ENCODE measurements at places on chromosomes 1 and 21.

- no peak for DNase-seq
These were observed 137.9 kb downstream of the SLC45A1 start for GRCh38 chr1:8455700-8456307.

GRCh38 chr1:200075938-200076546 lies 48.5 kb downstream of the NR5A2 start:
- DNase-seq: peak; percentile 53

- DNase-seq: no peak
These were observed 24.0 kb upstream of the SAMD13 start for GRCh38 chr1:84277343-84278059.

GRCh38 chr1:160061369-160062229 lies 8.4 kb downstream of the KCNJ10 start:
- DNase-seq: no peak

GRCh38 chr1:30787266-30787665 lies 29.7 kb upstream of the LAPTM5 start:
- no peak for DNase-seq

GRCh38 chr1:205310976-205311704 lies 10.4 kb downstream of the NUAK2 start:
- no peak for DNase-seq

DNA sequence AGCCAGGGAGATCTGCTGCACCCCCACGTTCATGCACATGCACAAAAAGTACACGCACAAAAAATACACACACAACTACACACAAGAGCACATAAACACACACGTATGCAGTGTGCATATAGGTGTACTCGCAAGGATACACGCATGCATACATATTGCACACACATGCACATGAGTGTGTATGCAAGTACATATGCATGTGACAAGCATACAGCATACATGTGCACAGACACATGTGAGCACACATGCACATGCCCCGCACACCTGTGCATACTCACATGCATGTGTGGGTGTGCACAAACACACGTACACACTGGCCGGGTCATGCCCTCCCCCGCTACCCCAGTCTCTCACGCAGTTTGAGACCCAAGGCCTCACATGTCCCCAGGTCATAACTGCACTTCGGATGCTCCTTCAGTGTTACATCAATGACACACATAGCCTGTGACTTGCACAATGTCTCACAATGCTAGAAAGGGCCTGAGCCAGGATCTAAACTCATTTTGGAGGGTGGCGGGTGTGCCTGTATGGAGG lies 52.6 kb downstream of the FOXO6 start:
- DNase-seq: no peak

DNA sequence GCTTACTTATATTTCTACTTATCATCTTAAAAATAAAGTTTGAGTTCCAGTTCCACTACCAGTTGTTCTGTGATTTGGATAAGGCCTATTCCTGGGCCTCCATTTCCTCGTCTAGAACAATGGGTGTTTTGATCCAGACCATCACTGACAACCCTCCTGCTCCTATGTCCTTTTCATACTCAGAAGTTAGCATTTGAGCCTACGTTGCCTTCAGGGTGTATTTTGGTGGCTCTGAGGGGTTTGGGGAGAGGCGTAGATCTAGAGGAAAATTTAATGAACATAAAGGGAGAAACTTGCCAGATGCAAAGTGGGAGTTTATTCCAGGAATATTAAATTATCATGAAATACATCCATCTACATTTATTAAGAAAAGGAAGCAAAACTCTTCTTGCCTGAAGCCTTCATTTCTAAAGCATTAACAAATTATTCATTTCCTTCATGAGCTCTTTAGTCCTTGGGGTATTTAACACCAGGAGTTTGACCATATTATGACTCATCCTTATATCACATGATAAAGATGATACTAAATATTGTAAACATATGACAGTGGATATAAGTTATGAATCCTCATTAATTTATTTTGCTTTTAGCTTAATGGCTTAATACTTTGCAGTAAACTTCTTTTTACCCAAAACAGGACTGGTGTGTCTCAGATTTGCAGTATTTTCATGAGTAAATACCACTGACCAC lies 47.2 kb upstream of the SYT14 start:
- DNase-seq: no peak

DNA sequence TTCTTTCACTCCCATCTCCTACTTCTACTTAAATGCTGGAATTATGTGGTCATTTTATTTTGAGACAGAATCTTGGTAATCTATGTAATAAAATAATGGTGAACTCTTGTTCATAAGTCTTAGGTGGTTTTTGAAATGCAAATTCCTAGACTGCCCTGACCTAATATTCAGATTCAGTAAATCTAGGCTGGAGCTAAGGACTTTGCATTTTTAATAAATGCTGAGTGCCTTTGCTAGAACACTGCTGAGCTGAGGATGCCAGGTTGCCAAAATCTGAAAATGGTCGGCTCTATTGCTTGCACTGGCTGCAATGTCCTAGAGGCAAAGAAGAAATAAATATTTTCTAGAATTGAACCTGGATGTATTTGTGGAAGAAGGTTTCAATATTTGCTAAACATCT lies 187.4 kb downstream of the HMCN1 start:
- DNase-seq: no peak

GRCh38 chr1:26677306-26678115 lies 18.3 kb upstream of the ARID1A start:
- peak; percentile 61 for DNase-seq

DNA sequence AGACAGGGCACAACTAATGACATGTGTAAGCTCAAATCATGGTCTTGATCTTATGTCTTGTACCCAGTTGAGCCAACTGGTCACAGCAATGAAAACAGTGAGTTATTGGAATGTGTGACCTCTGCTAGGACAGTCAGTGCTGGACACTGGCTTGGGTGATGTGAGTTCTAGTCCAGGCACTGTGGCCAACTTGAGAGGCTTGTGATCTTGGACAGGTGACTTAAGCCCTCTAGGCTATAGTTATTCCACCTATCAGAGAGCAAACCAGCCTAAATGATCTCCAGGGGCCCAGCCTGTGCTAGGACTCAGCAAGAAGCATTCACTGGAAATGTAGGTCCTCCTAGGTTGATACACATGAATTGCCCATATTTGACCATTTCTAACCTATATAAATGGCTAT lies 1.1 kb downstream of the KCNE2 start:
- DNase-seq: no peak

- peak; percentile 70 for DNase-seq
These were observed 17.6 kb downstream of the SLC2A1 start for GRCh38 chr1:42940851-42941639.

DNA sequence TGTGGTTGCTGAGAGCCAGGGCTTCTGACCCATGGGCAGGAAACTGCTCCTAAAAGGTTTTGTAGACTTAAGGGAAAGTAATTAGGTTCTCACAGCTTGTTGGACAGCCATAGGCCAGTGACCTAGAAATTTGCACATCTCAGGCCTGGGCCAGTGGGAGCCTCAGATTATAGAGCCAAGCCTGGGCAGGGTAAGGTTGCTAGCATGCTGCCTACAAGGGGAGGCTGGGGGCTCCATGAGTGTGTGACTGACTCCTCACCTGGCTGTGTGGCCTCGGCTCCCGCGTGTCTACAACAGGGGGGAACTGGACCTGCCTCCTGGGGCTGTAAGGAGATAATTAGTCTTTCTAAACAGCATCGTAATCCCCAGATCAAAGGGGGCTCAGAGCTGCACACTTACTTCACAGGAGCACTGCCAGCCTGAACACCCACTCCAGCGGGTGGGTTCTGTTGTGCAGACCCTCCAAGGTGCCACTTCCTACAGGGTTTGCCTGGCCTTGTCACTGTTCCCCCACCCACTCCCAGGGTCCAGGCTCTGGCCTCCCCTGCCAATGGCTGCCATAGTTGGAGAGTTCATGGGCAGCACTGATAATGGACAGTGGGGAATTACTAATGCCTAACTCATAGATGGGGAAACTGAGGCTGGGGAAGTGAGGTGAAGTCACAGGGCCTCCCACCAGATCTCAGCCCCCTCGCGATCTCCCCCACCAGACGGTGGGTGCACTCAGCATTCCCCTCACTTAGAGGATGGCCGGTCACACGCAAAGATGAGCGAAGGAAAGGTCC lies 230.4 kb upstream of the TMEM51 start:
- DNase-seq: no peak

- no peak for DNase-seq
These were observed 191.4 kb downstream of the AMY1C start for GRCh38 chr1:103941086-103941485.

GRCh38 chr1:245684166-245684565 lies 529.4 kb downstream of the KIF26B start:
- DNase-seq: no peak

GRCh38 chr1:207619871-207620542 lies 24.9 kb upstream of the CR1L start:
- peak; percentile 17 for DNase-seq

DNA sequence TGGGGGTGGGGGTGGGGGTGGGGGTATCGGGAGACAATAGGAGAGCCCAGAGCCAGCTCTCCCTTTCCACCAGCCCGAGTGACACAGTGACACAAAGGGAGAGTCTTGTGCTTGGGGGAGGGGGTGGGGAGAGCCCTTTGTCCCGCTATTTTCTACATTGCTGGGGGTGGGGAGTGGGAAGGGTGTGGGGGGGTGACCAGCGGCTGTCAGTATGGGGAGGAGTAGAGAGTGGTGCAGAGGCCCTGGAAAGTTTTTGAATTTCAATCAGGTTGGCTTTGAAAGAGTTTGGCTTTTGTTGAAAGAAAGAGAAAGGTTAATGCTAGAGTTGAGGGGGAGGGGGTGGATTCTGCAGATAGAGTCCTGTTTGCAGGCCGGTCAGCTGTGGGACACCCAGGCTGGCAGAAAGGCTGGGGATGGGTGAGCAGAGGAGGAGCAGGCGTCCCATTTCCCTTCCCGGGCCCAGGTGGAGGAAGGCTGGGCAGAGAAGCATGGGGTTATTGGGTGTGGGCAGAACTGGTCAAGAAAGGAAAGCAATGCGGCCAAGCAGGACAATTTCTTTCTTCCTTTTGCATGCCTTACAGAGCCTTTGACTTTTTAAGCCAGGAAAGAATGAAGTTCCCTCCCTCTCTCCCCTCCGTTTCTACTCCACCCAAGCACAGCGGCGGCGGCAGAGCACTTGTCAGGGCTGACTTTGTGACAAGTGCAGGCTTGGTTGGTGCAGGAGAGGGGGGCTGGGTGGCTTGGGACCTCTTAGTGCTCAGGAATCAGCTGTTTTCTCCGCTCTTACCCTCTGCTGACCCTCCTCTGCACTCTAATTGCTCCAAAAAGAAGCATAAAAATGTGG lies 96.2 kb downstream of the RNF220 start:
- no peak for DNase-seq

DNA sequence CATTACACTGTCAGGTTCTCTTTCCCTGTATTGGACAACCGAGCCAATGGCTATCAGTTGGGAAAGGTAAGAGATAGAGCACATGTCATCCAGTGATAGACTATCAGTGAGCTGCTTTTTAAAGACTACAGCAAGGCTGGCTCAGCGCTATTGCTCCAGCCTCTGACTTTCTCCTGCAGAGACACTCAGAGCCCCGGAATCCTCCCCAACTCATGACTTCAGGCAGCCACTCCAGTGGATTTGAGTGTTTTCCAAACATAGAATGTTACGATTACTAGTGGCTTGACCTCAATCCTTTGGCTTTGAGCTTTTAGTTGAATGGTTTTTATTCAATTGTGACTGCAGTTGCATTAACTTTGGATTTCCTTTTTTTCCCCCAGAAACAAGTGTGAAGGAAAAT lies 331.9 kb downstream of the DISC1 start:
- DNase-seq: no peak

- no peak for DNase-seq
These were observed 1414.7 kb downstream of the PLA2G4A start for GRCh38 chr1:188243456-188243855.

GRCh38 chr1:91597215-91597614 lies 96.6 kb downstream of the CDC7 start:
- no peak for DNase-seq

- DNase-seq: peak; percentile 75
These were observed 130.4 kb upstream of the ADGRL2 start for GRCh38 chr1:81670286-81670685.

DNA sequence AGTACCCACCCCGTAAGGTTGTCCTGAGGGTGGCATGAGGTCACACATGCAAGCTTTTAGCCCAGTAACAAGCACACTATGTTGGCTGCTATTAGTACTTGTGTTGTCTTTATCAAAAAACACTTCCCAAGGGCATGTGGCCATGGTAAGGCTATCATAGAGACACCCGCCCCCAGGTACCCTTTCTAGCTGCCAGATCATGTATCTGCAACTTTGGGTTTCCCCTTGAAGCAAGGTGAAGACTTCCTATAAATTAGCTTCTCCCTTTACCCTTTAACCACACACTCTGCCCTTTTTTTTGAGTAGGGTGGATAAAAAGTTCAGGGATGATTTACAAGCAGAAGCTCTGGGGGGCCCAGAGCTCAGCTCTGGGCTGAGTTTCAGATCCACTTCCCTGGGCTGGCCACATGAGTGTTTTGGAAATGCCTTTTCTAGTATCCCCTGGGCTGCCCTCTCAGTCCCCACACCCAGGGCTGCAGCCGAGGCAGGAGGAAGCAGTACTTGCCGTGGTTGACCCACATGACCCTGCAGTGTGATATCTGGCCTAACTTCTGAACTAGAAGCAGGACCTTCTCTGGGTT lies 2.0 kb downstream of the ZDHHC18 start:
- no peak for DNase-seq

DNA sequence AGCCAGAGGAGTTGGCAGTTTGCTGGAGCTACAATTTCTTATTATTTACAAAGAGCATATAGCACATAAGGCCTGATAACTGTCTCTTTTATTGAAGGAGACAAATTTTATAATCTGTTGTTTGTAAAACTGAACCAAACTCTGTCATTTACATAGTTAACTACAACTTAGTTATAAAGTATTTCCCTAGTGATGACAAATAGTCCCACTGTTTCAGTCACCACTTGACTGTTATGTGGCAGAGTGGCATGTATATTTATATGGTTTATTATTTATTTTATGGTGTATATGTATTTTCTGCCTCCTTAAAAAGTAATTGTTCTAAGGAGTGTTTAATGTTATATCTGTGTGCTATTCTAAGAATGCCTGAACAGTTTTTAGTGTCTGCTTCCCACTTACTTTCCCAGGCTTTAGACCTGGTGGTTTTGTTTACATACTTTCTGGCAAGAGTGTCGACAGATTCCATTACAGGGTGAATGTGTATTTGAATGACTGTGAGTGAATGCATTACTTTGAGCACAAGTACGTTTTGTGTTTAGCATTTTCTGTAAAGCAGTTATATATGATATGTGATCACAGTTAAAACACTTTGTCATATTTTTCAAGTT lies 10.0 kb downstream of the TSEN15 start:
- no peak for DNase-seq

DNA sequence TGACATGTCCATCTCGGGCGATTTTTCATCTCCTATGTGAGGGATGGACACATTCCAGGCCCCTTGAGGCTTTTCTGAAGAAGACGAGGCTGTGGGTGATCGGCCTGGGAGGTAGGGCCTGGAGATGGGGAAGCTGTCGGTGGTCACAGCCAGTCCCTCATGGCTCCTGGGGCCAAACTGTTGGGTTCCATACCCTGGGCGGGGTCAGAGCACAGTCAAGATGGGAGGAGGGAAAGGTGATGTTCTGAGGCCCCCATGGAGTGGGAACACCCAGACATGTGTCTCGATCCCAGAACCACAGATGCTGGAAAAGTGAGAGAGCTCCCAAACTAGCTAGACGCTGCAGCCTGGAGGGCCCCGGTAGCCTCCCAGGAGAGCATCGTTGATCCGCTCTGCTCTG lies 157.5 kb upstream of the C1orf174 start:
- DNase-seq: no peak

Data from fibroblast of the conjunctiva (primary cell).